ENCODE measurements at places on chromosomes 7 and 10.

GRCh38 chr10:691216-691615 is 1.7 kb upstream of the DIP2C start:
- DNase-seq: no peak

DNA sequence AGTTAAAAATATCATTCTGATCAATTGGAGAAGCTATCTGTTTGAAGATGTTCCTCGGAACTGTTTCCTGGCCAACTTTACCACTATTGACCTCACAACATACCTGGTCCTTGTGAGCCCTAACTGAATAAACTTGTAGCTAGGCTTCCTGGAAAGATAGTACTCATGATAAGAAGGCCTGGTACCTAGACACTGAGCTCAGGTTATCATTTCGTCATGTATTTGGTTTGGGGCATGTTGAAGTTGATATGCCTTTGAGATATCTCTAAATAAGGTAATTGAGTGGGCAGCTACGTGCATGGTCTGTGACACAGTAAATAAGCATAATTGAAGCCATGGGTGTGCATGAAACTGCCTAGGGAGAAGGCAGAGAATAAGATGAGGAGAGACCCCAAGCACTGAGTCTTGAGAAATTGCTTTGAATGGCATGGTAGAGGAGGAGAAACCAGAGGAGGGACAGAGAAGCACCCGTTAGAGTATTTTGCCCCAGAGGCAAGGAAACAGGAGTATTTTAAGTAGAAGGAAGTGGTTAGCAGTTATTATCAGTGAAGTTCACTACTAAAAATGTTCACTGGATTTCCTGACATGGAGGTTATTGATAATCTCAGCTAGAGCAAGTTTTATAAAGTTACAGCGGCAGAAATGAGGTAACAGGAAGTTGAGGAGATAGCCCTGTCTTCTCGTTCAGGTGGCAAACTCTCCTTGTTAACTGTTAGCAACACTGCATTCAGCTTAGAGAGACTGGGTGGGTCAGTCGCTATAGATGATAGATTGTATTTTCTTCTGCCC is 55.6 kb downstream of the CC2D2B start:
- no peak for DNase-seq

GRCh38 chr7:107463139-107464078 is 6.4 kb upstream of the GPR22 start:
- peak; percentile 54 for DNase-seq

DNA sequence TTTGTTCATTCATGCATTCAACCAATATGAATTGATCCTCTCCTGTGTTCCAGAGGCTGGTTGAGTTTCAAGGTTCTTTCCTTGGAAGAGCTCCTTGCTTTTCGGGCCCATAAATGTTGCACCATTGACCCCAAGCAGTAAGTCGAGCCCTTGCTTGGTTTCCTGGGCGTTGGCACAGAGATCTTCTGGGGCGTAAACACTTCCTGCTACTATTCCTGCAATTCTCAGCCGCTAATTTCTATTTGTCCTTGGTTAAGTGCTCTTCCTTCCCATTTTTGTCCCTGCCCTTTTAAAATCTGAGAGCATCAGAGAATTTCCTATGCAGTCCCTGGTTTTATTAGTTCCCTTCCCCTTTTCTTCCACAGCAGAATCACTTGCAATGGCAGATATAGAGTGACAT is 44.1 kb upstream of the ADRB1 start:
- no peak for DNase-seq

DNA sequence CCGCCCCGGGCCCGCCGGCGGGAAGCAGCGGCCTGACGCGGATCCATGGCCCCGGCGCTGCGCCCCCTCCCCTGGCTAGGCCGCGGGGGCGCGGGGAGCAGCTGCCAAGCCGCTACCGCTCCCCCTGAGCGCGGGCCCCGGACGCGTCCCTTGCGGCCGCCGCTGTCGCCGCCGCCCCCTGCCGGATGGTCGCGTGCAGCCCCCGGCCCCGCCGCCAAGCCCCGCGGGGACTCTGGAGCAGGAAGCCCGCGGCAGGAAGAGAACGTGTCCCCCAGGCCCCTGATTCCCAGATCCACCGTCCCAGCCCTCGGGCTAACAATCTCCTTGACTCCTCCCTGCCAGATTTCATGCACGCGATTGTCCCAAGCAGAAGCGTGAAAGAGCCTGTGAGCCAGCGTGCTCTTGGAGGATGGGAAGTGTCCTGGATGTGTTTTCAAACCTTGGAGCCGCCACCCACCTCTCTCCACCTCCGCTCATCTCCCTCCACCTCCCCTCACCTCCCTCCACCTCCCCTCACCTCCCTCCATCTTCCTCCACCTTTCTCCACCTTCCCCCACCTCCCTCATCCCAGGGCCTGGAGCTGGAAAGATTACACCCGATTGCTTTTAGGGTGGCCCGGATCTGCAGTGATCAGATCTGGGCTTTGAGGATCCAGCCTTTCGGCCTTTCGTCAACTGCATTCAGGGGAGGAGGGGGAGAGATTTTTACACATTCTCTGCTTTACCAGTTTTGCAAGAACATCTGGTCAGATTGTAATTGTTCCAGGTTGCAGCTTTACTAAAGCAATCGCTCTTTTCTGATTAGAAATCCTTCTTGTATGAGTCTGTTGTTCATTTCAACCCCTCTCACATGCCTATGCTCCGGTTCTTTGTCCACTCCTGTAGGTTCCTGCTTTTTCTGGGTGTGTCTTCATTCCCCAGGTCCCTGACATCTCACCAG is 570 bp upstream of the PRTFDC1 start:
- DNase-seq: peak; percentile 36

GRCh38 chr7:108165723-108166122 is 35.6 kb upstream of the LAMB4 start:
- DNase-seq: no peak

DNA sequence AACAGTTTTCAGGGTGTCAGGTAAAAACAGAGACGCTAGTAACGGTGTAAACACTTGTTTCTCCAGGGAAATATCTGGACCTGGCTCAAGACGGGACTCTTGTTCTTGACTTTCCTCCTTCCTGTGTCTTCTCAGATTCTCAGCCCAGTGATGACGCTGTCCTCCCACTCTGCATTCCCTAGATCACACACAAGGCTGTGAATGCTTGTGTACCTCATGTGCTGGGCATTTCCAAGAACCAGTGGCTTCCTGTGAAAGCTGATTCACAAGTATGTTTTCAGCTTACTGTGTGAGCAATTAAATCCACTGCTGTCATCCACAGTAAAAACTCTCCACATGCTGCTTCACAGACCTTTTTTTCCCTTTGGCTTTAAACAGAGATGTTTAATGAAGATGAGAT is 193.8 kb upstream of the DPP6 start:
- DNase-seq: no peak

GRCh38 chr10:5616836-5617235 is 49.6 kb downstream of the ASB13 start:
- DNase-seq: no peak

DNA sequence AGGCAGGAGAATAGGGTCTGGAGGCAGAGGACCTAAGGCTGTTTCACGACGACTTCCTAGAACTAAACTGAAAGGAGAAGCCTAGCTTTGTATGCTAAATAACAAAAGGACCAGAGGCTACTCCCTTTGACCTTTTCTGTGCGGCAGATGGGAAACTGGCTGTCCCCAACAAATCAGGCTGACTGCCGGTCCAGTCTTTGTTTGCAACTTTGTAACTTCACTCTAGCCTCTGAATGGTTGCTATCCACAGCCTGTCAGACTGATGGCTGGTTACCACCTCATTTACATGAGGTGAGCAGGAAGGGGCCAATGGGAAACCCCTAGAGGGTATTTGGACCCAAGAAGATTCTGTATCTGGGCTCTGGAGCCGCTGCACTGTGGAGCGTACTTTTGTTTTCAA is 132.6 kb upstream of the SHH start:
- no peak for DNase-seq

- no peak for DNase-seq
Measured at GRCh38 chr7:36395171-36395894, 5.7 kb downstream of the ANLN start.

DNA sequence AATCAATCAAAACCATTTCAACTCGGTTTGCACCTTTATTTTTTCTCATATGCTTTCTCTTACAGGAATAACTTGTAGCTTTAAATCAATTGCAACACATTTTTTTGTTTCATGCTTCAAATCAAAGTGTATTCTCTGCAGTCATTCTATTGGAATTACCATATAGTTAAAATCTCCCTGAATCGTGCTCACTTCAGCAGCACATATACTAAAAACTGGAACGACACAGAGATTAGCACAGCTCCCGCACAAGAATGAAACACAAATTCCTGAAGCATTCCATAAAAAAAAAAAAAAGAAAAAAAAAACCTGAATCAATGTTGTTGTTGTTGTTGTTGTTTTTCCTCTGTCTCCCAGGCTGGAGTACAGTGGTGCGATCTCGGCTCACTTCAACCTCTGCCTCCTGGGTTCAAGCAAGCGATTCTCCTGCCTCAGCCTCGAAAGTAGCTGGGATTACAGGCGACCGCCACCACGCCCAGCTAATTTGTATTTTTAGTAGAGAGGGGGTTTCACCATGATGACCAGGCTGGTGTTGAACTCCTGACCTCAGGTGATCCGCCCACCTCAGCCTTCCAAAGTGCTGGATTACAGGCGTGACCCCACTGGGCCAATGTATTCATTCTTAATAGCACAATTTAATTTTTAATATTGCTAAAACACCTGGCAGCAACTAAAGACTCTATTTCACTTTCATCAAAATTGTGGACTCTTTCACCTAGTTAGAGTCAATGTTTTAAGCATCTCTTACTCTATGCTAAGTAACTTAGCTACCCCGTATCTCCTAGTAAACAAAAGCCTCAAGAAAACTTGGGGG is 26.3 kb downstream of the ANKRD61 start:
- DNase-seq: no peak

- DNase-seq: no peak
Measured at GRCh38 chr10:126420567-126421300, 32.5 kb upstream of the ADAM12 start.

GRCh38 chr7:99340659-99341058 is 15.0 kb downstream of the ARPC1A start:
- no peak for DNase-seq

DNA sequence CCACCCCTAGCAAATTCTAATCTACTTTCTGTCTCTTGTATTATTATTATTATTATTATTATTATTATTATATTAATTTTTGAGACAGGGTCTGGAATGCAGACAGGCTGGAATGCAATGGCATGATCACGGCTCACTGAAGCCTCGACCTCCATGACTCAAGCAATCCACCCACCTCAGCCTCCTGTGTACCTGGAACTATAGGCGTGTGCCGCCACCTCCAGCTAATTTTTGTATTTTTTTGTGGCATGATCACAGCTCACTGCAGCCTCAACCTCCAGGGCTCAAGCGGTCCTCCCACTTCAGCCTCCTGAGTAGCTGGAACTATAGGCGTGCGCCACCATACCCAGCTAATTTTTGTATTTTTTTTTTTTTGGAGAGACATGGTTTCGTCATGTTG is 2.6 kb upstream of the TMEM139 start:
- DNase-seq: no peak

DNA sequence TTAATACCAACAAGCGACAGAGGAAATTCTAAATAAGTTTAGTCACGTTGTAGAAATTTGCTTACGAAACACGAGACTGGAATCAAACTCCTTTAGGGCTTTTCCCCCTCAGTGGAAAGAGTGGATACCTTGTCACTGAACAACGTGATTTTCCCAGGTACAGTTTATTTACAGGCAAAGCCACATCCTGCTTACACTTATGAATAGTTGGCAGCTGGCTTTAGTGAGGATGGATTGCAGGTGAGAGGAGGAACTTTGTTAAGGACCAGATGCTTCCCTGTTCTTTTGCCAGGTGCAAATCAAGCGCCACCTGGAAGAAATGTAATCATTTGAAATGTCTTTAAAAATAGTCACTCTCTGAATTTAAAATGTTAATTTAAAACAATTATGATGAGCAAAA is 282.4 kb downstream of the ADARB2 start:
- DNase-seq: no peak

GRCh38 chr10:19730167-19730906 is 85.9 kb upstream of the PLXDC2 start:
- DNase-seq: no peak

- no peak for DNase-seq
Measured at GRCh38 chr7:137990251-137990941, 11.5 kb downstream of the CREB3L2 start.

DNA sequence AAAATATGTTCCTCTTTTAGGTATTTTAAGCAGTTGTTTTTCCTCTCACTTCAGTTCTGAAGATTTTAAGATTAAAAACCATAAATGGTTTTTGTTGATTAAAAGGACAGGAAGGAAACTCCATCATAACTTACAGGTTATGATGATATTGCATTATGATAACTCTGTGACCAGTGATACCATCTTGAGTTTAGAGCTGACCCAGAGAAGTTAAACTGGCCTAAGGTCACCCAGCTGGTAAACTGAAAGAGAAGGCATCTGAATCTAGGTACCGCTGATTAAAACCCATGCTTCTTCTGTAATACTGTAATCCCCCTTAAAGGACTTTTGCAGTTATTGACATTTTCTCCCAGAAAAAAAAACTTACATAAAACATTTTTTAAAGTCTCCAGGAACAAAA is 29.6 kb downstream of the LOXL4 start:
- DNase-seq: no peak

DNA sequence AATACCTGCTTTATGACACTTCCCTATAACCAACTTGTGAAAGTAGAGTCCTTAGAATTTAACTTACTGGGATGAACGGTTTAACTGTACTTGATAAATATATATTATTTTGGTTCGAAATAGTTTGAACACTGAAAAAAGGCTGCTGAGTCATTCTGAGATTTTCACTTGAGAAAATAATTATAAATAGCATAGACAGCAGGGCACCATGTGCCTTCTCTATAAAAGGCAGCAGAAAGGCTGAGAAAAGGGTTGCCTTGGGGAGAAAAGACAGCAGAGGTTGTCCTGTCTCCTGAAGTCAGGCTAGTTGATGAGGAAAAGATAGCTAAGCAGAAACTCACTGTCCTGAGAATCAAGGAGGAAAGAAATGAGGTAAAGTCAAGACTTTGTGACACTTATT is 92.4 kb downstream of the CTTNBP2 start:
- no peak for DNase-seq

- no peak for DNase-seq
Measured at GRCh38 chr7:70619130-70619529, 512.8 kb upstream of the GALNT17 start.

DNA sequence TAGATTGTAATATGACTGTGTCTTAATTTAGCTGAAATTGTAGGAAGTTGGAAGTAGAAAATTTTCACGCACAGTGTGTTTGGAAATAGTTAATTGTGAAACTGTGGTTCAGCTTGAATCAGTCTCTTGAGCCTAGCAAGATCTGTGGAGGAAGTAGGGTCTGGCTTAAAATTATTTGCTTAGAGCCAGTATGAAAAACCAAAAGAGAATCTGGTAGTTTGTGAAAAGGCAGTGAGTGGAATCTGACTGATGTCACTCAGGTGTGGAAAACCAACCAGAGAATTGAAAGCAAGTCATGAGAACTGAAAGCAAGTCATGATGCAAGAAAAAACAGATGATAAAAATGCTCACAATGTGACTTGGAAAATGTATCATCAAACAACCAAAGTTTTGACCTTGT is 11.5 kb downstream of the LIPJ start:
- no peak for DNase-seq

GRCh38 chr7:158710651-158711102 is 6.1 kb upstream of the NCAPG2 start:
- peak; percentile 70 for DNase-seq
